ENCODE measurements at places on chromosomes 1 and 21. TPM values are rescaled to one million over a fixed set of nuclear protein-coding genes. Genes with fewer than 3 reads are reported as not detected.

FCRL4 gene
- polyA plus RNA-seq: not detected

APOBEC4 gene
- polyA plus RNA-seq: not detected

KLF17 gene
- polyA plus RNA-seq: not detected

HLX gene
- 17.1 TPM for polyA plus RNA-seq

ESRRG gene
- not detected for polyA plus RNA-seq

PTPRC gene
- 992 TPM for polyA plus RNA-seq

TAF13 gene
- 17.7 TPM for polyA plus RNA-seq

LYSMD1 gene
- polyA plus RNA-seq: 0.24 TPM

THEM5 gene
- not detected for polyA plus RNA-seq

NOS1AP gene
- polyA plus RNA-seq: not detected

CLCA4 gene
- polyA plus RNA-seq: not detected

ZNF593 gene
- 46.5 TPM for polyA plus RNA-seq

HSD3B1 gene
- polyA plus RNA-seq: not detected

SPRR1B gene
- polyA plus RNA-seq: not detected

BEST4 gene
- polyA plus RNA-seq: not detected

FAM72C gene
- polyA plus RNA-seq: 0.28 TPM

FCMR gene
- polyA plus RNA-seq: 3.0 TPM

EVA1B gene
- polyA plus RNA-seq: 36.6 TPM

AMIGO1 gene
- polyA plus RNA-seq: 0.05 TPM

LCE2B gene
- not detected for polyA plus RNA-seq

KAZN gene
- polyA plus RNA-seq: not detected

CD1B gene
- 1.3 TPM for polyA plus RNA-seq

LAX1 gene
- not detected for polyA plus RNA-seq

GNAT2 gene
- polyA plus RNA-seq: not detected

CYP4A22 gene
- polyA plus RNA-seq: not detected

SPRR5 gene
- polyA plus RNA-seq: not detected

SEC16B gene
- not detected for polyA plus RNA-seq
